ENCODE measurements at places on chromosomes 4 and X.

DNA sequence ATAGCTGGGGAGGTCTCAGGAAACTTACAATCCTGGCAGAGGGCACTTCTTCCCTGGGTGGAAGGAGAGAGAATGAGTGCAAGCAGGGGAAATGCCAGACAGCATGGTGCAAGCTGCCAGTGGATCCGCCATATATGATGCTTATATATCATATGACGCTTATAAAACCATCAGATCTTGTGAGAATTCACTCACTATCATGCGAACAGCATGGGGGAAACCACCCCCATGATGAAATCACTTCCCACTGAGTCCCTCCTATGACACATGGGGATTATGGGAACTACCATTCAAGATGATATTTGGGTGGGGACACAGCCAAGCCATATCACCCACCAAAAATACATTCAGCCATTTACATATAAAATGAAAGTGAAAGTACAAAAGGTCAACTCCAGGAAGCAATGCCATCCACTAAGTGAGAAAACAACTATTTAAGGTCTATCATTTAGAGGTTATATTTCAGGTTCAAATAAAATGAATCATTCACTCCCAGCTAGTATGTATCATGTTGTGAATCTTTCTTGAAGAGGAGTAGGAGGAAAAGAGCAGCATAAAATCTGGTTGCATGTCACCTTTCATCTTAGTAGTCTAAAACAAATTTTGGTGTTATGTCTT lies 20.3 kb upstream of the DYNLT3 start:
- no peak for DNase-seq

DNA sequence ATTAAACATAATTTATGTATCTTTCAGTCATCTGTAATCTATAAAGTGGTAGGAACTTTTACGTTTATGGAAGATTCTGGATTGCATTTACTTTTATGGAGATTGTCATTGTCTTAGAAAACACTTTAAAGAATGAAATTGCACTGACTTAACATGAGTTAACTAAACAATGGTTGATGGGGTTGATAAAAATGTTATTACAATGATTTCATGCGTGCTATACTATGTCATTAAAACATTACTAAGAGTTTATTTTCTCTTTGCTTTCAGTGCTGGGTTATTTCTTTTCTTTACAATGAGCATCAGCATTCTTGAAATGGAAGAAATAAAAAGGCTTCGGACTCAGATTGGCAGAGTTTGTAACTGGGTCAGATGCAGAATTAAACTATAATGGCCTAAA lies 67.1 kb upstream of the PDLIM3 start:
- DNase-seq, result no peak

DNA sequence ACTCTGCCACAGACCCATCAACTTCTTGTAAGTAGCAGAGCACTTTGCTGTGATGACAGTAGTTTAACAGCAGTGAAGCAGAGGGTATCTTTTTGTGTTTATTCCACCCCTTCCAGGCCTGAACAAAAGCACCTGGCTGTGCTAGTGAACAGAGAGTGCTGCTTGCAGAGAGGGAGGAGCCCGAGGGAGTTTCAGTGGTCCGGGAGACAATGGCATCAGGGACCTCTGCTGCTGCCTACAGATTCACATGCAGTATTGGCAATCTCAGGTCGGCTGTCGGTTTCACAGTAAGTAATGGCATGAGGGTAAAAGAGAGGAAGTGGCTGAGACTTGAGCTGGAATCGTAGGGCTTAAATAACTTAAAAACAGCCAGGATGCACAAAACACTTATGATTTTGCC lies 755.8 kb downstream of the RPA4 start:
- DNase-seq, result no peak

DNA sequence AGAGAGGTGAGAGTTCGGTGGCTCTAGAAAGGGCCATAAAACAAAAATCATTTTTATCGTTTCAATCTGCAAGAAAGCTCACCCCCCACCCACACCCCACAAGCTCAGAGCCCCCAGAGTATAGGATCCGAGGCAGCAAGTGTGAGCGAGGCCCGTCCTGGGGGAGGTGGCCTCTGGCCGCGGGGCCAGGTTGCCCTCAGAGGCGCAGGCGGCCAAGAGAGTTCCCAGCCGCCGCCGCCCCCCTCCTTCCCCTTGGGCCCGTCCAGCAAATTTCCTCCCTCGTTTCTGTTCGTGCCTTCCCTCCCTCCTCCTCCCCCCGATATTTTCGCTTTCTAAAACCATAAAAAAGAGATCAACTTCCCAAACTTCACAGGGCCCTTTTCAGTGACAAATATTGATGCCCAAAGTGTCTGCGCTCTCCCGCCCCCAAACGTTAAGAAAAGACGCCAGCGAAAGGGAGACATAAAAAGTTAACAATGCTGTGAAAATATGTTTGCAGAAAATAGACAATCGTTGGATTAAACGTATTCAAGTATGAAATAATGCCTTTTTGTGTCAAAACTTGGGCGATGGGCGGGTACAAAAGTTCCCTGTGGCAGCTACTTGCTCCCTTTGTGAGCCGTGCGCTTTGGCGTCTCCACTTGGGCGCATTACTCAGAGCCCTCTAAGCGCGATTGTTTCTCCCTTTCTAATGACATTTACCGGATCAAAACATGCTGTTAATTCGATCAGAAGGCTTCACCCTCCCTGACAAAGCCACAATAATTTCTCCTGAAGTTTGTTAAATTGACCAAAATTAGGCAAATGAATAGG lies 1.1 kb upstream of the HELT start:
- no peak for DNase-seq

DNA sequence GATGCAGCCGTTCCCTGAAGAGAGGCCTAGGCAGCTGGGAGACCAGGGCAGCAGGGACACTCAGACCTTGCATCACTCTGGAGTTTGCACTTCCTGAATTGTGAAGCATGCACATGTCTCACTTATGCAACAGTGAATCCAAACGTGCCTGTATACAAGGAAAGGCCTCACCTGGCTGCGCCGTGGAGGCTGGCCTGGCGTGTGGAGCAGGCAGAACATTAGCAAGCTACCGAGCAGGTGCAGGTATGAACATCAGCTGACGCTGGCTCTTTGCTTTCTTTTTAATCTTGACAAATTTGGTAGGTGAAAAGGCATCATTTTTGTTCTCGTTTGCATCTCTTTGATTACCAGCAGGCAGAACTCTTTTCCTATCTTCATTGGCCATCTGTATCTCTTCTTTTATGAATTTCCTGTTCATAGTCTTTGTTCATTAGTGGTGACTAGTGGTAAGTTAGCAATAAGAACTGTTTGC lies 37.1 kb upstream of the IRAK1 start:
- DNase-seq, result no peak

DNA sequence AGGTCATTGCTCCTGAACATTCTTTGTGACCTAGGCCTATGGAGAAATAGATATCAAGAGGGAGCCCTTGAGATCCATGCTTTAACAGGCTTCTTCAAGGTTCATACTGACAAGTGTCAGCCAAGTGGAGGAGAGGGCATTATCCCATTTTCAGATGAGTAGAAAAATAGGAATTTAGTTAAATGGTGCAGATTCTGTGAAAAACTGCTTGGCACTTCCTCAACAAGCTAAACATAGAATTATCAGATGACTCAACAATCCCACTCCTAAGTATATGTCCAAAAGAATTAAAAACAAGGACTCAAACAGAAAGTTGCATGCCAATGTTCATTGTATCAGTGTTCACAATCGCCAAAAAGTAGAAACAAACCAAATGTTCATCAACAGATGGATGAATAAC lies 43.8 kb upstream of the KCNIP4 start:
- DNase-seq, result no peak

DNA sequence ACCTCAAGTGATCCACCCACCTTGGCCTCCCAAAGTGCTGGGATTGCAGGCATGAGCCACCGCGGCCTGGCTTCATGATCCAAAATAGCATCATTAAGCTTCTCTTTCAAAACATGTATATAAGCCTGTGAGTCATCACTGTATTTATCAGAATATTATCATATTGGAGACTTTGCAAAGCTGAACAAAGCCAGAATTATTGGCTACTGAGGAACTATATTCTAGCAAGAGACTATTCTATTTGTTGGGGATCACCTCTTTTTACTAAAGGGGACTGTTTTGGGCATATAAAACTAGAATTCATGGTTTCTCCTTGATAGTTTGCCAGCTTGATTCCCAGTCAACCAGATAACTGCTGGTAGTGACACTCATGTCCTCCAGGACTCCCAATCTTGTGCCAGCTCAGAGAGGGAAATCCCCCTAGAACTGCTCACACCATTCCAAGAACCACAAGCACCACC lies 40.1 kb downstream of the TET2 start:
- no peak for DNase-seq

DNA sequence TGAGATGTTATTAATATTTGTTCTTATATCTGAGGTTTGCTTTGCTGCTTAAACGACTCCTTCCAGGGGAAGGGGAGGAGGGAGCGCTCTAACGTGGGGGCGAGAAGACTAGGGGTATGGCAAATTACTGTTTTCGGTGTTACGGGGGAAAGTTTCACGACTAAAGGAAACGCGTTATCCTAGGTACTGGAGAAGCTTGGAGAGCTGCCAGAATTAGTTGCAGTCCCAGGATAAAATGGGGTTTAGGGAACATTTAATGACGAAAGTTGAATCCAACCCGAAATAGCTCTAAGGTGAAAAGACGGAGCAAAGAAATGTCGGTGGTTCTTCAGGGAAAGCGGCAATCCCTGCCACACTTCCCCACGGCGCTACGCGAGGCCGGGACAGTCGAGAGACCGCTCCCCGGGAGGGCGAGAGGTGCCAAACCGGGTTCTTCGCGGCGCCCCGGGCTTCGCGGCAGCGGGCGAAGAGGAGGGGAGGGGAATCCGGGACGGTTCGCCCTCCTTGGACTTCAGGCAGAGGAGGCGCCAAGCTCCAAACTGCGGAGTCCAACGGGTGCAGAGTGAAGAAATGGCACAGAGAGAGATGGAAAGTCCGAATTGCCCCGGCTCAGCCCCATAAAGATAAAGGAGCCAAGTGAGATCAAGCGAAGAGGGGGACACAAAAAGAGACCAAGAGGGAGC lies 724 bp downstream of the THOC2 start:
- DNase-seq, result no peak

DNA sequence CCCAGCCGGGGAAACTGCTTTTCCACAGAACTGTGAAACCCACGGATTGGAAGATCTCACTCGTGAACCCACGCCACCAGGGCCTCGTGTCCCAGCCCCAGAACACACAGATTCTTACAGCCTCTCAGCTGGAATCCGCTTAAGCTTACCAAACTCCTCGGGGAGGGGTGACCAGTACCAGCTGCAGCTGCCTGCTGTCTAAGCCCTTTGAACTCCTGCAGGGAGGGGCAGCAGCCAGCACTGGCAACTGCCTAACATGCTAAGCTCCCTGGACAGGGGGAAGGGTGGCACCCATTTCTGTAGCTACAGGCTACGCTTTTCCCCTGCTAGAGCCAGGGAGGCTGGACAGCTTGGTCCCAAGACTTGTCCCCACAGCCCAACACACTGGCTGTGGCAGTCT lies 38.4 kb downstream of the TBL1X start:
- no peak for DNase-seq

GRCh38 chrX:86322913-86323312 lies 174.7 kb downstream of the DACH2 start:
- DNase-seq, result no peak

DNA sequence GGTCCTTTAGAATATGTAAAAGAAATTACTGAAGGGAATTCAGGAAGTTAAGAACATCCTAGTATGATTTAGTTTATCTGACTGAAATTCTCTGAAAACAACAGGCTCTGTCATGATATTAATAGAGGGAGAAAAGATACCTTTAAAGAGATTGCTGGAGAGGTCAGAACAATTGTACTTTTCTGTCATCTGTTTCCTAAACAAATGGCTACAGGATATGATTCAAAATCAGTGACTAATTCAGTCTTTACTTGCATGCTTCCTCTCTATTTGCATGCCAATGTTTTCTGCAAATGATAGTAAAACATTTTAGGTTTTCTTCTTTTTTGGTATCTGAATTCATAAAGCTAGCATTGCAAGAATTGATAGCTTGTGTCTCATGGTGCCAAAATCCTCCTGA lies 616.7 kb upstream of the PCDH7 start:
- no peak for DNase-seq

- no peak for DNase-seq
These were observed 194.0 kb downstream of the PCDH19 start for GRCh38 chrX:100216083-100216482.

DNA sequence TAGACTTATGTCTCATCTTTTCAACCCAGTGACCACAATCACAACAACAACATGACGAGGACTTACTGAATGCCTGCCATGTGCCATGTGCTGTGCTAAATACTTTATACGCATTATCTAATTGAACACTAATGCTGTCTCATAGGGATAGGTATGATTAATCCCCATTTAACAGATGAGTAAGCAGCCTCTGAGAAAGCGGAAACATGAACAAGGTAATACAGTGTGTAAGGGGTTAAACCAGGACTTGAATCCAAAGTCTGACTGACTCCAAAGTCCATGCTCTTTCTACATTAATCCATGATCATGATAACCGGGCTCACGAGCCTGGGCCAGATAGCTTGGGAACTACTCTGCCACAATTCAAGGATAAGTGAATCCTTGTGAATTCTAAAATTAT lies 105.3 kb upstream of the MBNL3 start:
- DNase-seq, result no peak

GRCh38 chr4:53788621-53789020 lies 197.3 kb upstream of the LNX1 start:
- DNase-seq, result no peak

DNA sequence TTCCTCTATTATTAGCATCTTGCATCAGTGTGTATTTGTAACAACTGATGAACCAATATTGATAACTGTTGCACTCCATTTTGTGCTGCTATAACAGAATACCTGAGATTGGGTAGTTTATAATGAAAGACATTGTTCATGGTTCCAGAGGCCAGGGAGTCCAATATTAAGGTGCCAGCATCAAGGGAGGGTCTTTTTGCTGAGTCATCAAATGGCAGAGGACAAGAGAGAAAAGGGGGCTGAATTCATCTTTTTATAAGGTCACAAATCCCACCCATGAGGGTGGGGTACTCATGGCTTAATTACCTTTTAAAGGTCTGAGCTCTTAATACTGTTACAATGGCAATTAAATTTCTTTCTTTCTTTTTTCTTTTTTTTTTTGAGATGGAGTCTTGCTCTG lies 7.2 kb downstream of the MYOZ2 start:
- no peak for DNase-seq

- DNase-seq, result no peak
These were observed 23.4 kb downstream of the ACOX3 start for GRCh38 chr4:8417071-8417614.

DNA sequence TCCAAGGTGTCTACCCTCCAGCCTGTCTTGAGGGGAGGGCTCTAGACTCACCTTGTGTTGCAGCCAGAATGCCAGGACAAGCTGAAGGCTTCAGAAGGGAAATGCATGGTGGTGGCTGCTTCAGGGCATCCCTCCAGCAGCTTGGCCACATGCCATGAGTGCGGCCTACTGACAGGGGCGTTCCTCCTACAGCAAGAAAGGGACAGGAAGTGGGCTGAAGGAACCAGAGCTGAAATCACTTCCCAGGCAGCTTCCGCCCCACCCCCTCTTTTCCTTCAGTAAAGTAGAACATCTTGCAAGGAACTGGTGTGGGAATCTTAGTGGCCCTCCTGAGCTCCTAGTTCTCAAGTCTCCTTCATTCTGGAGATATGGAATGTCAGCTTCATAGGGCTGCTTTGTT lies 167.5 kb upstream of the DGKK start:
- DNase-seq, result no peak

Measured in activated T-cell treated with anti-CD3 and anti-CD28 coated beads, Interleukin-2, amount 50 U/mL, for 24 hours (primary cell).